ENCODE measurements at places on chromosomes 13 and 19.

- peak; percentile 38 for DNase-seq
Observed at GRCh38 chr19:47766670-47767069, 11.8 kb upstream of the SELENOW start.

DNA sequence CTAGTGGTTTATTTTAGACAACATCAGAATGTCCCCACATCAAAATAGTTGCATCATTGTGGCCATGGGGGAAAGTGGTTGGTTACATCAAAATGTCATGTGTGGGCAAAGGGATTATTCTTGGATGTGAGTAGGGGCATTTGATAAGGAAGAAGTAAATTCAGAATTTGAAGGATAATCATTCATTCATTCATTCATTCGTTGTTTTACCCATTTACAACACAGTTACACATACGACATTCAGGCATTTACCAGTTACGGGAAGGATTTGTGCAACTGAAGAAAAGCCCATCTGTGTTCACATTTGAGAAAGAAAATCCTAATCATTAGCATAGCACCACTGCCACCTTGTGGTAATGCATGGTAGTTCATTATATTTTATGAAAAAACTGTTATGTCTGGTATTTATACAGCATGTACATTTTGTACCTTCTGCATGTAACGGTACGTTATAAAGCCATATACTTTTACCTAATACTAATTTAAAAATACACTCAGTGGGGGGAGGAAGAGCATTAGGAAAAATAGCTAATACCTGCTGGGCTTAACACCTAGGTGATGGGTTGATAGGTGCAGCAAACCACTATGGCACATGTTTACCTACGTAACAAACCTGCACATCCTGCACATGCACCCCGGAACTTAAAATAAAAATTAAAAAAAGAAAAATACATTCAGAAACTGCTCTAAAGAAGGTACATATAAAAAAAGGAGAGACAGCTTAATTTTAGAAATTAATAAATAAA is 62.1 kb downstream of the DGKH start:
- peak; percentile 81 for DNase-seq

GRCh38 chr19:30406220-30407067 is 34.3 kb downstream of the ZNF536 start:
- DNase-seq: peak; percentile 11

- DNase-seq: no peak
Observed at GRCh38 chr13:59279028-59279427, 884.7 kb downstream of the DIAPH3 start.

DNA sequence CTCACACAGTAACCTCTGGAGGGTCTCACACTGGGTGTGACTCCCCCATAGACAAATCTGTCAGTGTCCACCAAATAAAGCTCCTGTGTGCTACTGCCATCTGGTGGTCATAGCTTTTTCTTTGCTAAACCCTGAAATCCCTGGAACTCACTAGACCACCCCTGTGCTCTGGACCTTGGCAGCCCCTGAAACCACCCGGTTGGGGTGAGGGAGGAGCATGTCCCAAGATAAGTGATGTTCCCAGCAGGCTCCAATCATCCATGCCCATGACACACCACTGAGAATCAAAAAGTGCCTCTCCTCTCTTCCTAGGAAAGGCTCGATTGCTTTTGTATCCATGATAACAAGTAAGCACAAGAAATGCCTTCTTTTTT is 6.5 kb upstream of the HSD17B14 start:
- DNase-seq: peak; percentile 56

GRCh38 chr19:46579361-46579879 is 21.7 kb upstream of the CALM3 start:
- no peak for DNase-seq

DNA sequence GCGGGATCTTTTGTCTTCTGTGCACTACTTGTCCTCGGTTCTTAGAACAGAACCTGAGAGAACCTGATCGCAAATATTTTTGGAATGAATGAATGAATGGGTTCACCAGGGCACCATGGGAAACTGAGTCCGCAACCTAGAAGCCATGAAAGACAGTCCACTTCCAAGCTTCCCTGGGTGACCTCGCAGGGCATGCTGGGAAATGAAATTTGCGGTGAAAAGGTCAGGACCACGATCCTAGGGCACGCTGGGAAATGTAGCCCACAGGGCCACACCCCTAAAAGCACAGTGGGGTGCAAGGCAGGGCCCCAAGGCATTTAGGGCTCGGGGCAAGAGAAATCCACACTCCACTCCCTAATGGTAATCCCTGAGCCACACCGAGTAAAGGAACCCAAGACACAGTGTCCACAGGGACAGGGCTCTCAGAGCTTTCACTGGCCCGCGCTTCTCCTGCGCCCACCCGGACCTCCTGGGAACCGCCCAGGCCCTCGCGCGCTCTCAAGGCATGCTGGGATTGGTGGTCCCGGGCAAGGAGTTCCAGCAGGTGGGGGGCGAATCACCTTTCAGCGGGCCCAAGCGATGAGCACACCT is 1.1 kb upstream of the PPP1R12C start:
- peak; percentile 91 for DNase-seq

DNA sequence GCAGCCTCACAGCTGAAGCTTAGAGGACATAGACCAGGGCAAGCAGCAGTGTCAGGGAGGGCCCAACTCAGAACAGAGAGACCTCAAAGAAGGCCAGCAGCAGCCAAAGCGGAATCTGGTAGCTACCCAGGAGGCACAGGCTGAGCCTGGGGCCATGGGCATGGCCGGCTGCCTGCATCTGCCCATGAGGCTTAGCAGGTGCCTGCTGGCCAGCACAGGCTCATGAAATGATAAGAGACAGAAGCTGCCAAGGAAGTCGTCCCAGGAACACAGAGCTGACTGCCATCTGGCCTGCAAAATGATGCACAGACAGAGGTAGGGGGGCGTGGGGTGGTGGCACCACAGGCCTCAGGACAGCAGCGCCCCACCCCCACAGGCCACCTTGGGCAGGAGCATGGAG is 29.2 kb downstream of the TUBA3C start:
- no peak for DNase-seq

- DNase-seq: no peak
Observed at GRCh38 chr13:91622778-91623550, 224.5 kb downstream of the GPC5 start.

DNA sequence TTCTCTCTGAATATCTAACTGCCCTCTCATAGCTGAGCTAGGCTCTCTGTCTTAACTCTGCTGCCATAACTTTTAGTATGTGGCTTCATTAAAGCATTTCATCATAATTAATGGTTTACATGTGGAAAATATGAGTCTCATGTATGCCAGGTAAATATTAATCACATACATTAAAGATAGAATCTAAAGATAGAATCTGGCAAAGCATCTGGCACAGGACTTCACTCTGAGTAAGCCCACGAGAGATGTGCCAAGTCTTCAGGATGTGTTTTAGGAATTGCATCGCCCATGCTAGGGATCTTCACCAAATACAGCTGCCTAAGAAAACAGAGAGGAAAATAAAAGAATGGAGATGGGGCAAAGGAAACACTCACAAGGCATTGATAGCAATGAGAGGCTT is 285.8 kb downstream of the DIAPH3 start:
- no peak for DNase-seq

DNA sequence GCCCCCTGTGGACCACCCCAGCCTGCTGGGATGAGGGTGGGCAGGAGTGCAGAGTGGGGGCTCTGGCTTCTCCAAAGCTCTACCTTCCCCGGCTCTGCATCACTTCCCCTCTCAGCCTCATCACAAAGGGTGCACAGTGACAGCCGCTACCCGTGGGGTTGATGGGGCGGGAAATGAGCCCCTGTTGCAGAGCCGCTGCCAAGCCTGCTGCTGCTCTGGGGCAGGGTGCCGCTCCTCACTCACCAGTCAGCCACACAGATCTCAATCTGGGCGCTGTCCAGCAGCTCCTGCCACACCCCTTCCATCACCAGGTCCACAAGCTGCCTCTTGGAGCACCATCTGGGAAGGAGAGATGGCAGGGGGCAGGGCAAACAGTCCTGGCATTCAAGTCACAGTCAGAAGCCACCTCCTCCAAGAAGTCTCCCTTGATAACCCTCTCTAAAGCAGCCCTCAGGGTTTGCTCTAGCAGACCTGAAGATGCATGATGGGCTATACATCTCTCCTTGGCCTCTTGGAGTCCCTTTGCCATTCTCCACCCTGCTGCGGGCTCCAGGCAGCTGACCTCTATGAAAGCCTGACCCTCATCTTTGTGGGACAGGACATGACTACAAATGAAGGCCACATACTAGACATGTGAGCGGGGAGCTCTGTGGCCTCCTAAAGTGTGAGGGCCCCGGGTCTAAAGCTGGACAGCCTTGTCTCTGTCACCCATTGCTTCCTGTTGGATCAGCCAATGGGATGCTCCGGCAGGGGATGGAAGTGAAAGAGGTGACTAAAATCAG is 15.7 kb downstream of the MRPS12 start:
- DNase-seq: no peak

DNA sequence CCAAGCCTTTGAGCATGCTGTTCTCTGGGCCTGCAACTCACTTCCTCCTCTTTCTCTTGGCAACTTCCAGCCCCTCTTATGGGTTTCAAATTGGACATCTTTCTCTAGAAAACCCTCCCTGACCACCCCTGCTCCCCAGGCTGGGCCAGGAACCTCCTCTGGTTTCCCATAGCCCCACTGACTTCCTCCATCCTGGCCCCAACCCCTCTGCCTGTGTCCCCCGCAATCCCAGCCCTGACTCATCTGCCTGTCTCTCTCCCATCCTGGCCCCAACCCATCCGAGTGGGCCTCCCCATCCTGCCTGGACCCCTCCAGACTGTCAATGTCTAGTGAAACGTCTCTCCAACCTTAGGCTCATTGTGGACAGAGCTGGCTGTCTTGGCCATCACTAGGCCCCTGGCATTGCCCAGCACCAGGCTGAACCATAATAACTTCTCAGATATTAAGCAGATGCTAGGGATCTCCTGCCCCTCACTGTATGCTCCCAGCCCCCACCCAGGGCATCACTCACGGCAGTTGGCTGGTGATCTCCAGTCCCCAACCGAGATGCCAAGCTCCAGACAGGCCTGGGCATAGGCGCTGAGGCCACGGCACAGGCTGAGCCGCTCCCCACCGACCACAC is 16.8 kb downstream of the FCGBP start:
- DNase-seq: no peak

DNA sequence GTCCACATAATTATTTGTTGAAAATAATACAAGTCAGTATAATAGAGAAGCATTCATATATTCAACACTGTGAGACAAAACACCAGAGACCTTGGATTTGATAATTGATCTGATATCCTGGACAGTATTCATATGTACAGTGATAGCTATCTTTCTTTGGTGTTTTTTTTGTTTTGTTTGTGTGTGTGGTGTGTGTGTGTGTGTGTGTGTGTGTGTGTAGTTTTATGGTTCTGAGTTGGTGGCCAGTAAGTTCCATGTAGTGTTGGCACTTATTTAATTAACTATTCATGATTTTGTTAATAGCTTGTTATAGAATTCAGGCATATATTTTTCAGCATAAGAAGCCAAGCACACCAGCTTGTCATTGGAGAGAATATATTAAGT is 1.6 kb upstream of the ANGPTL6 start:
- no peak for DNase-seq

- no peak for DNase-seq
Observed at GRCh38 chr13:96993634-96994016, 651 bp downstream of the OXGR1 start.

GRCh38 chr13:113857531-113858195 is 6.2 kb downstream of the GAS6 start:
- no peak for DNase-seq

- DNase-seq: no peak
Observed at GRCh38 chr13:46778890-46779289, 18.1 kb downstream of the ESD start.

DNA sequence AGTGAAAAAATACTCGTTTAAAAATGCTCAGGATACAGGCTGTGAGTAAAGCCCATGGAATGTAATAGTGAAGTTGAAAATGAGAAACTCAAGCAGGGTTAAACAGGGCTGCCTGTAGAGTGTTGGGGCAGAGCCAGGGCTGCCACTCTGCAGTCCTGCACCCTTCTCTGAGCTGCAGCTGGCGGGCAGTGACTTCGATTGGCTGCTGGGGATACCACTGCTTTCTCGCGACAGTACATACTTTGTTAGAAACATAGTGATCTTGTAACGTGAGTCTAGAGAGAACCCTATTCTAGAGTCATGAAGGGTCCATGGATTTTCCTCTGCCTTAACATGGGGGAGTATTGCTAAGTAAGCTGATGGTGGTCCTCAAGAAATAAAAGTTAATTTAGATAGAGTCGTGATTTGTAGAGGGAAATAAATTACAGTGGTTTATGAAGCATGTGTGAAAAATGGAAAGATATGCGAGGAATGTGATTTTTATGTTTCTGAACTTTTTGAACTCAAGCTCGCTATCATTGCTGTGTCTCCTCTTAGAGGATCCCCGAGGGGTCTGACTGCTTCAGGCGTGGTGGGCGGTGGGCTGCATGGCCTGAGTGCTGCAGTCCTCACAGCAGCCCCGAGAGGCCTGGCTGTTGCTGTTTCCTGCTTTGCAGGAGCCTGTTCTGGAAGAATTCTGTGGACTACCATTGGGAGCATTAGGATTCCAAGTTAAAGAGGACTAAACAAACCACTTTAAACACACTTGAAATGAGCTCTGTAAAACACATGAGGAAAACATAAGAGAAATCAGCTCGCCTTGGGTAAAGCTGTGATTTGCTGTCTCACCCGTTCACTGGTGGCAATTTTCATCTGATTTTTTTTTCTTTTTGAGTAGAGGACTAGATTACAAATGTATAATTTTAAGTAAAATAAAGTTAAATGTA is 95.7 kb downstream of the ARHGEF7 start:
- no peak for DNase-seq
